ENCODE measurements at places on chromosomes 12 and 14.

GRCh38 chr12:116744766-116745165 is 6.7 kb downstream of the RNFT2 start:
- H3K27ac ChIP-seq, result no peak overlapping the region
- H3K4me1 ChIP-seq, result no peaks in the 10 kb centered on the region
- H3K27me3 ChIP-seq, result no peaks in the 10 kb centered on the region
- H3K4me3 ChIP-seq, result no peak overlapping the region
- no peaks in the 10 kb centered on the region for H3K36me3 ChIP-seq
- no peak for DNase-seq

- H3K4me1 ChIP-seq, result no peaks in the 10 kb centered on the region
- H3K36me3 ChIP-seq, result peaks cover 24% of the 10 kb centered on the region
- H3K4me3 ChIP-seq, result no peak overlapping the region
- H3K27ac ChIP-seq, result no peak overlapping the region
- no peak for DNase-seq
- no peaks in the 10 kb centered on the region for H3K27me3 ChIP-seq
Measured at GRCh38 chr12:122978507-122978955, 1.9 kb upstream of the ARL6IP4 start.

DNA sequence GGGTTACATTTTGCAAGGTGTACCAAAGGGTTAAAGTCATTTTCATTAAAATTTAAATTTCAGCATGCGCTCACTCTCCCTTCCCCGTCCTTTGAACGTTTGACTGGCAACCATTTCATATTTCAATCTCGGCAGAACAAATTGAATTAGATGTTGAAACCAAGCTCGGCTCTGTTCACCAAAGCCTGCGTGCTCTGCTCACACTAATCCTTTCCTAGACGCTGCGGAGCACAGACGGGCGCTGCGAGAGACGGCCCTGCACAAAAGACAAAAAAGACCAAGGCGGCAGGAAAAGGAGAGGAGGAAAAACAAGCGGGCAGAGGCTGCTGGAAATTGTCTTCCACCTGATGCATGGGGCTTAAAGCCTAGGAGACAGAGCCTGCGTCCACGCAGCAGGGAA is 149.3 kb downstream of the RBM19 start:
- H3K36me3 ChIP-seq, result no peaks in the 10 kb centered on the region
- H3K4me1 ChIP-seq, result no peaks in the 10 kb centered on the region
- DNase-seq, result no peak
- H3K4me3 ChIP-seq, result no peak overlapping the region
- no peaks in the 10 kb centered on the region for H3K27me3 ChIP-seq

DNA sequence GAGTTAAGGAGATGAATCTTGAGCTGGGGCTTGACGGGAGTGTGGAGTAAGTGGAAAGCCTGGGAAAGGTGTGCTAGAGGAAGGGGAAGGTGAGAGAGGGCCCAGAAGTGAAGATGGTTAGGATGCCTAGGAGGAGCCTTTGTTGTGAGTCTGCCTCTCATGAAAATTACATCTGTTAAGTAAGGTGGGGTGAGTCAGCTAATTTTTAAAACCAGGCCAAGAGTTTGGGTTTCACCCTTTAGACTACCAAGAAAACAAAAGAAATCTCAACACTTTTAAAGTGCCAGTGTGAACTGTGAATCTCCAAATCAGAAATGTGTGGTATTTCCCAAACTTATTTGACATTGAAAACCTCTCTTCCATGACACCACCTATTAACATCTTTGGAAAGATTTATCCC is 185.2 kb downstream of the CRADD start:
- H3K36me3 ChIP-seq, result no peaks in the 10 kb centered on the region
- H3K4me1 ChIP-seq, result peaks cover 6% of the 10 kb centered on the region
- no peaks in the 10 kb centered on the region for H3K27me3 ChIP-seq
- H3K27ac ChIP-seq, result no peak overlapping the region
- no peak overlapping the region for H3K4me3 ChIP-seq
- DNase-seq, result no peak

DNA sequence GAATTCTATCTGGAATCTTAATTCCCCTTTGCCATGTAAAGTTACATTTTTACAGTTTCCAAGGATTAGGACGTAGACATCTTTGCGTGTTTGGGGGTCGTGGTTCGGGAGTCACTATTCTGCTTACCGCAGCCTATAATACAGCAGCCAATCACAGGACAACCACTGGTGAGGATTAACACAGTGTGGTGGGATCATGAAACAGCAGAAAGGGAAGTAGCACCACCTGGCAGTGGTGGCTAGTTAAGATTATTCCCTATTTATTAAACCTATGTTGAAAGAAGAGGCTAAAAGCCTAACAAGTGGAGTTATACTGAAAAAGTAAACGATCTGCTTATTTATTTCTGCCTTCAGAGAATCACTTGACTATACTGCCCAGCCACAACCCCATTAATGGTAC is 71.7 kb downstream of the IPO8 start:
- no peak overlapping the region for H3K4me3 ChIP-seq
- H3K27ac ChIP-seq, result no peak overlapping the region
- H3K27me3 ChIP-seq, result no peaks in the 10 kb centered on the region
- peaks cover 19% of the 10 kb centered on the region for H3K36me3 ChIP-seq
- H3K4me1 ChIP-seq, result no peaks in the 10 kb centered on the region
- no peak for DNase-seq

DNA sequence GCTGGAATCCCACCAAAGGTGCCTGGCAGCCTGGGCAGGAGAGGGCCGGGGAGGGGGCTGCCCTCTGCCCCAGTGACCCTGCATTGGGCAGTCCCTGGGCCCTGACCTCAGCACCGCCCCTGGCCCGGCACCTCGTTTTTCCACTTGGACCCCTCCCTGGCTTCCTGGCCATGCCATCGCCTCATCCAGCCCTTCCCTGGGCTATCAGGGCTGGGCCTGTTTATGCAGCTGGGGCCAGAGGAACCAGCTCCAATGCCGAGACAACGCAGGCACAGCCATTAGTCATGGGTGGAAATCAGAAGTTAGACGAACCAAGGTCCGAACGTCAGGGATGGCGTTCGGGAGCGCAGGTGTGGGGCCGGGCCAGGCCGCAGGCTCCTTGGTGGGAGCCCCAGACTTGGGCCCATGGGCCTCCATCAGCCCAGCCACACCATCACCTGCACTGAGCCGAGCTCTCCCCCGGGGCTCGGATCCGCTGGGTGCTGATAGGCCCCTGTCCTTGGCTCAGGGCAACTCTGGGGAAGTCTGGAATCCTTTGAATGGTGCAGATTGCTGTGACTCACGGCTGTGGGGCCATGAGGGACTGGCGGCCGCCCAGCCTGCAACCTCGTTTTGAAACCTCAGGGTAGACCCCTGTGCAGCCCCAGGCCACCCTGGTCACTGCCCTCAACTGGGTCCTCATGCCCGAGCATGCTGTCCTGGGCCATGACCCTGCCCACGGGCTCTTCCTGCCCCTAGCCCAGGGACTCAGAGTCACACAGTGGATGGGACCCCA is 169.4 kb downstream of the KIF26A start:
- H3K4me3 ChIP-seq, result no peak overlapping the region
- peak; percentile 45 for DNase-seq
- no peaks in the 10 kb centered on the region for H3K4me1 ChIP-seq
- H3K27me3 ChIP-seq, result no peaks in the 10 kb centered on the region
- H3K36me3 ChIP-seq, result no peaks in the 10 kb centered on the region
- no peak overlapping the region for H3K27ac ChIP-seq

- H3K4me3 ChIP-seq, result no peak overlapping the region
- no peak for DNase-seq
- peak overlapping the region; percentile 33 for H3K27ac ChIP-seq
- H3K36me3 ChIP-seq, result no peaks in the 10 kb centered on the region
- H3K4me1 ChIP-seq, result peaks cover 22% of the 10 kb centered on the region
Measured at GRCh38 chr14:45553981-45554380, 301.0 kb upstream of the MIS18BP1 start.

DNA sequence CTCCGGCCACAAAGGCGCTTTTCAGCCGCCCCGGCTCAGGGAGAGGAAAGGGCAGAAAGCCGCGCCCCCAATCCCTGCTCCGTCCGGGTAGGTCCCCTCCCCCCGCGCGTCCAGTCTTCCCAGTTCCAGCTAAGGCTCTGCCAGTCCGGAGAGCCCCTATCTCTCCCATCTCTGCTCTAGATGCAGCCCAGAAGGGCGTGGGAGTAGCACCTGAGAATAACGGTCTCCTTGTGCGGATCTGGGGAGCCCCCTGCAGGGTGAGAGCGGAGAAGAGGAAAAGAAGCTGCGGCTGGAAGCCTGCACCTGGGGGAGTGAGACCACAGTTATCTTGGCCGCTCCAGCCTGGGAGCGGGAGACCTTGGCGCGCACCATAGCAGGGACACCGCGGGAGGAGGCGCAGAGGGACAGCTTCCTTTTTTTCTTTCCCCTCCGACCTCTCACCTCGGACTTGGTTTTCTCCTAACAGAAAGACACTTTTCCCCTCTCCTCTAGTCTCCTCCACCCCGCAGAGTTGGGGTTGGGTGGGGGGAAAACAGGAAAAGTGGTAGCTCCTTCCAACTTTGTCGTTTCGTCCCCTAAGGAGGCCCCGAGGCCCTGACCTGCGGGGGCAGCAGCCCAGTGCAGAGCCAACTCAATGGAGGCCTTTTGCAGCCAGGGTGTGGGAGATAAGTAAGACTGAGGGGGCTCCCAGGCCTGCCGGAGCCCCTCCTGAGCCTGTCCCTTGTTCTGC is 2.4 kb downstream of the DHH start:
- peaks cover 2% of the 10 kb centered on the region for H3K36me3 ChIP-seq
- H3K27ac ChIP-seq, result no peak overlapping the region
- no peak for DNase-seq
- H3K4me1 ChIP-seq, result peaks cover 66% of the 10 kb centered on the region
- peak overlapping the region; percentile 25 for H3K4me3 ChIP-seq

- H3K27ac ChIP-seq, result no peak overlapping the region
- no peaks in the 10 kb centered on the region for H3K4me1 ChIP-seq
- no peak for DNase-seq
- H3K27me3 ChIP-seq, result no peaks in the 10 kb centered on the region
- H3K36me3 ChIP-seq, result no peaks in the 10 kb centered on the region
Measured at GRCh38 chr14:72049462-72049861, 117.2 kb downstream of the RGS6 start.

GRCh38 chr12:121238604-121239350 is 28.8 kb downstream of the P2RX4 start:
- DNase-seq, result no peak
- no peaks in the 10 kb centered on the region for H3K36me3 ChIP-seq
- H3K27me3 ChIP-seq, result no peaks in the 10 kb centered on the region
- H3K27ac ChIP-seq, result peak overlapping the region; percentile 76

- H3K4me3 ChIP-seq, result no peak overlapping the region
- H3K4me1 ChIP-seq, result no peaks in the 10 kb centered on the region
- H3K27me3 ChIP-seq, result no peaks in the 10 kb centered on the region
- no peak overlapping the region for H3K27ac ChIP-seq
- H3K36me3 ChIP-seq, result no peaks in the 10 kb centered on the region
Measured at GRCh38 chr12:56932867-56933266, 1.3 kb downstream of the SDR9C7 start.

- H3K4me1 ChIP-seq, result no peaks in the 10 kb centered on the region
- no peak for DNase-seq
Measured at GRCh38 chr14:52029881-52030280, 39.0 kb downstream of the NID2 start.

GRCh38 chr12:130145731-130146130 is 16.5 kb upstream of the FZD10 start:
- H3K27ac ChIP-seq, result no peak overlapping the region
- no peaks in the 10 kb centered on the region for H3K4me1 ChIP-seq
- H3K36me3 ChIP-seq, result no peaks in the 10 kb centered on the region
- DNase-seq, result no peak

DNA sequence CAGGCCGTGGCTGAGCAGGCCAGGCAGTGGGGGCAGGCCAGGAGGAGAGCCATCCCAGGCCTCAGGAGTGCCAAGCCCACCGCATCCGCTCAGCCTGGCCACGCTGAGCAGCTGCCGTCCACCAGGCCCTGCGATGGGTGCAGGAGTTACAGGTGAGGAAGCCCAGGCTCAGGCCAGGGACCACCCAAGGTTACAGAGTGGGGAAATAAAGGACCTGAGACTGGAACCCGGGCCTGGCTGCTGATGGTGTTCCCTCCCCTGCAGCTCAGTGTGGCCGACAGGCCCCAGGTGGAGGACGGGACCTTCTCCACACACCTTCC is 49.0 kb upstream of the DIO3 start:
- H3K27me3 ChIP-seq, result no peaks in the 10 kb centered on the region
- H3K4me1 ChIP-seq, result no peaks in the 10 kb centered on the region
- no peak for DNase-seq
- no peak overlapping the region for H3K27ac ChIP-seq
- no peak overlapping the region for H3K4me3 ChIP-seq

DNA sequence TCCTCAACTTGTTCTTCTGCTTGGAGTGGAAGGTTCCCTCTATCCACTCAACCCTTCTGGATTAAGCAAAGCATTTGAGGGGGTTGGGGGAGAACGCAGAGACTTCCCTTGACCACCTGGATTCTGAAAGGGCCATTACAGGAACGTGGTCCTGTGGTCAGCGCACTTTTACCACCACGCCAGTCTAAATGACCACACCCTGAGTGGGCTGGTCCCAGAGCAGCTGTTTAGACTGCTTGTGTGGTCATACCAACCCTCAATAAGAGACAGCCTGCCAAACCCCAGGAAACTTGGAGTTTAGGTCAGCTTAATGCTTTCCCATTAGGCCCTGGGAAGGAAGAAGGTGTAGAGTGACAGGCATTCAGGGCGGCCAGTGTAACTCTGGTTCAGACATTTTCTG is 165.5 kb upstream of the ATP2B1 start:
- H3K27ac ChIP-seq, result no peak overlapping the region
- no peaks in the 10 kb centered on the region for H3K36me3 ChIP-seq
- no peak overlapping the region for H3K4me3 ChIP-seq
- H3K27me3 ChIP-seq, result no peaks in the 10 kb centered on the region
- DNase-seq, result no peak

DNA sequence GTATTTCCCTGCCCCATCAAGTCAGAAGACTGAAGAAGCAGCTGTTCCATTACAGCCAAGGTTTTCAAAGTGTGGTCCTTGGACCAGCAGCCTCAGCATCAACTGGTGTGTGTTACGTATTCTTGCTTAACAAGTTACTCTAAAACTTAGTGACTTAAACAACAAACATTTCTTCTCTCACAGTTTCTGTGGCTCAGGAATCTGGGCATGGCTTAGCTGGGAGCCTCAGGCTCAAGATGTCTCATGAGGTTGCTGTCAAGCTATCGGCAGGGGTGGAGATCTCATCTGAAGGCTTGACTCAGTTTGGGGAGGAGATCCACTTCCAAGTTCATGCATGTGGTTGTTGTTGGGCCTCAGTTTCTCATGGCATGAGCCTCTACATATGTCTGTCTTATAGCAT is 174.5 kb downstream of the KTN1 start:
- no peak overlapping the region for H3K4me3 ChIP-seq
- no peak overlapping the region for H3K27ac ChIP-seq
- H3K4me1 ChIP-seq, result peaks cover 11% of the 10 kb centered on the region
- H3K27me3 ChIP-seq, result no peaks in the 10 kb centered on the region
- H3K36me3 ChIP-seq, result no peaks in the 10 kb centered on the region
- no peak for DNase-seq

- peak overlapping the region; percentile 100 for H3K27ac ChIP-seq
- peak; percentile 90 for DNase-seq
- peaks cover under 1% of the 10 kb centered on the region for H3K36me3 ChIP-seq
- peaks cover 31% of the 10 kb centered on the region for H3K4me1 ChIP-seq
- no peaks in the 10 kb centered on the region for H3K27me3 ChIP-seq
Measured at GRCh38 chr12:57085999-57086492, 2.9 kb upstream of the NAB2 start.

GRCh38 chr12:76462668-76463224 is 96.8 kb downstream of the OSBPL8 start:
- no peaks in the 10 kb centered on the region for H3K27me3 ChIP-seq
- H3K36me3 ChIP-seq, result no peaks in the 10 kb centered on the region
- no peak for DNase-seq
- H3K27ac ChIP-seq, result no peak overlapping the region

- no peaks in the 10 kb centered on the region for H3K27me3 ChIP-seq
- no peak for DNase-seq
- no peak overlapping the region for H3K27ac ChIP-seq
- H3K4me3 ChIP-seq, result peak overlapping the region; percentile 31
- peaks cover 18% of the 10 kb centered on the region for H3K4me1 ChIP-seq
- no peaks in the 10 kb centered on the region for H3K36me3 ChIP-seq
Measured at GRCh38 chr14:70642303-70643235, 853 bp downstream of the TTC9 start.
